Activated naive CD8-positive, alpha-beta T cell treated with anti-CD3 and anti-CD28 coated beads, Interleukin-2, amount 10 ng/mL, durations not matched to agents 7 days and 5 days (primary cell): ENCODE measurements at places on chromosomes 3 and 15. TPM values are rescaled to one million over a fixed set of nuclear protein-coding genes. Genes with fewer than 3 reads are reported as not detected.

Gene CTXN2
- not detected for total RNA-seq

Gene ITIH3
- not detected for total RNA-seq

Gene ARNT2
- total RNA-seq: not detected

Gene STT3B
- 131 TPM for total RNA-seq

Gene GNAT1
- not detected for total RNA-seq

- DNase-seq: no peak
These were observed 157.6 kb downstream of the NFKBIZ start for GRCh38 chr3:102006812-102007485.

GRCh38 chr3:150203273-150203672, 204.8 kb upstream of the TSC22D2 start:
- DNase-seq: no peak

GRCh38 chr3:78908236-78908635, 859.6 kb downstream of the ROBO1 start:
- DNase-seq: no peak

GRCh38 chr3:134608771-134609435, 41.9 kb downstream of the KY start:
- no peak for DNase-seq

- no peak for DNase-seq
These were observed 68.9 kb downstream of the NPTN start for GRCh38 chr15:73564255-73564654.

DNA sequence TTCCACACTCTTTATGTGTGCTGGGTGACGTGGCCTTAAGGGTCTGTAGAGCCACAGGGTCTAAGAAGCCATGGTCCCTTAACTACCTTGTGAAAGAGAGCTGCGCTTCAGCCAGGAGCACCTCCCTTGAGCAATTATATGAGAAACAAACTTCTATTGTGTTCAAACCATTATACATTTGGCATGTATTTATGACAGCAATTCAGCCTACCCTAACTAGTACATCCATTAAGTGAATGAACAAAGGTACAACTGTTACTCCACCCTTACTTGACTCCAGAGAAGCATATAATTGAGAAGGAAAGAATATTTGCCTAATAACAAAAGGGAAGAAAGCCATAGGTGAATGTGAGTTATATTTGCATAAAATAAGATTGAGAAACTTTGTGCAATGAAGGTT, 69.8 kb upstream of the BOC start:
- no peak for DNase-seq

- no peak for DNase-seq
These were observed 24.7 kb downstream of the SLC15A2 start for GRCh38 chr3:121918779-121919483.

DNA sequence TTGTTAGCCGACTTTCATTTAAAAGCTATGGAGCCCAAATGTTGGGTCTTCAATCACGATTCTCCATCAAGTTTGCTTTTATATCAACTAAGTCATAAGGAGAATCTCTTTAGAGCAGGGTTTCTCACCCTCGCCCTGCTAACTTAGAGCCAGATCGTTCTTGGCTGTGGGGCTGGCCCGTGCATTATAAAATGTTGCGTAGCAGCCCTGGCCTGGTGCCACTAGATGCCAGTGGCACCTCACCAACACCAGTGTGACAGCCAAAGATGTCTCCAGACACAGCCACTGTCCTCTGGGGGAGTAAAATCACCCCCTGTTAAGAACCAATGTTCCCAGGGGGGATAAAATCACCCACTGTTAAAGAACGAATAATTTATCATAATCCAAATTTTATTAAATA, 226.1 kb downstream of the OCA2 start:
- DNase-seq: no peak

GRCh38 chr3:157529751-157530150, 26.5 kb upstream of the VEPH1 start:
- DNase-seq: no peak

- no peak for DNase-seq
These were observed 46.2 kb downstream of the RGMA start for GRCh38 chr15:93042691-93043378.

GRCh38 chr3:114829783-114830182, 317.3 kb downstream of the ZBTB20 start:
- no peak for DNase-seq

- DNase-seq: no peak
These were observed 168.4 kb upstream of the BCL6 start for GRCh38 chr3:187913617-187914033.

- DNase-seq: no peak
These were observed 4.5 kb upstream of the ULK3 start for GRCh38 chr15:74847432-74847831.

- no peak for DNase-seq
These were observed 1.5 kb downstream of the ABHD5 start for GRCh38 chr3:43692085-43692855.

DNA sequence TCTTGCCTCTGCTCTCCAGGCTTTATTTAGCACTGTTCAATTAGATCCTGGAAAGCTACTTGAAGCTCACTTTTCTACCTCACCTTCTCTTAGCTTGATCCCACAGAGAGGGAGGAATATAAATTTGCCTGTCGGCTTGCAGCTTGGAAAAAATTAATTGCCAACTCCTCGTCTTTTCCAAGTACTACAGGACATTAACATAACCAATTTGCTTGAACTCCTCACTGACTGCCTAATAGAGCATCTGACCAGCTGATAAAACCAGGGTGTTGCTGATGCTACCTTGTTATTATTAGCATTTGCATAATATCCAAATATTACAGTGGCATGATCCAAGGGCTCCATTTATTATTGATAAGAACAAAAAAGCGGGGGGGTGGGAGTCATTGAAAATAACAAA, 561.8 kb downstream of the MCTP2 start:
- DNase-seq: no peak

DNA sequence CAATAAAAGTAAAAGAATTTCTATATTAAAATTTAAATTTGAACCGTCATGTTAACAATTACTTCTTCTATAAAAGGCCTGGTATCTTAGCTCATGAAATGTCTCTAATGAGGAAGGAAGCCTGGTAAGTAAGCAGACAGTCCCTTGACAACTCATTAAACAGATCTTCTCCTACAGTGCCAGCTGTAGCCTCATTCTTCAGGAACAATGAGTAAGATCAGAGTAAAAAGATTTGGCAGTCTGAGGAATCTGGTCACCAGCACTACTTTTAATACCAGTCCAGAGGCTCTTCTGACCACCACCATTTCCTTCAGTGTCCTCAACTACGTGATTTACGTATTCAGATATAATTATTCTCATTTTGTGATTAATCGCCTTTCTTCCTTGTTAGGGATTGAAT, 955.0 kb upstream of the ALCAM start:
- no peak for DNase-seq

- DNase-seq: no peak
These were observed 208.3 kb downstream of the THSD4 start for GRCh38 chr15:71323584-71323983.

DNA sequence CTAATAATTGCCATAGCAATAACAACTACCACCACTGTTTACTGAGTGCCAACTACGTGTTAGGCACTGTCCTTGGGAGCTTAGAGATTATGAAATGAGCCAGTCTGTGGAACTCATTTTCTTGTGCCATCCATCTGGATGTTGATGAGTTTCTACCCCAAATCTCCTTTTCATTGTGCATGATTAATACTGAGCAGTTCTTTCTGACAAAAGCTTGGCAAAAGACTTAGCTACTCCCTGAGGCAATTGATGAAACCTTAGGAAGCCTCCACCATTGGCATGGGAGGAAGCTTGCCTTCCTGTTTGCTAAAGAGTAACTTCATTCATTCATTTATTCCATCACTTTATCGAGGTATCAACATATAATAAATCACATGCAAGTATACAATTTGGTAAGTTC, 39.8 kb downstream of the PRICKLE2 start:
- DNase-seq: no peak

DNA sequence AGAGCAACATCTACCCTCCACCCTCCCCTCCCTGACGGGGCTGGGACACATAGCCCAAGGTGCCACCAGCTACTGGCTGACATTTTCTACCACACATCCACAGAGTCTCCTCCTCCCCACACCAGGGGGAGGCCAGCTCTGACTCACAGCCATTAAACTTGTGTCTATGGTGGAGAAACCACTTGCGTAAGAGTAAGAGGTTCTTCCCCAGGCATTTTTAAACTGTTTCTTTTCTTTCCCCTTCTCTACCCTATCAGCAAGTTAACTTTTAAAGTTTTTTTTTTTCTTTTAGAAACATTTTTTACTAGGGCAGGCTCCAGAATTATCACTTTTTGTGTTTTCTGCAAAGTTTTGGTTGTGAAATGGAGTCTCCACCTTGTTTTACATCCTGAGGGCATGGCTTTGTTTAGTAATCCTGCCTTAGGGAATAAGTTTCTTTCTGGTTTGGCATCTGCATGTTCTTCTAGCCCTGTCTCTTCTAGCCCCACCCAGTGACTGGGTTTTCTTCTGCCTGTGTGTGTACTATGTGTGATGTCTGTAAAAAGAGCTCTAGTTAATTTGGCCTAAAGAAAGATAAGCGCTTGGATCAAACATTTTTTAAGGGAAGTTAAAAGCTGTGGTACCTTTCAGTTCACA, 148.8 kb upstream of the GADL1 start:
- DNase-seq: no peak

DNA sequence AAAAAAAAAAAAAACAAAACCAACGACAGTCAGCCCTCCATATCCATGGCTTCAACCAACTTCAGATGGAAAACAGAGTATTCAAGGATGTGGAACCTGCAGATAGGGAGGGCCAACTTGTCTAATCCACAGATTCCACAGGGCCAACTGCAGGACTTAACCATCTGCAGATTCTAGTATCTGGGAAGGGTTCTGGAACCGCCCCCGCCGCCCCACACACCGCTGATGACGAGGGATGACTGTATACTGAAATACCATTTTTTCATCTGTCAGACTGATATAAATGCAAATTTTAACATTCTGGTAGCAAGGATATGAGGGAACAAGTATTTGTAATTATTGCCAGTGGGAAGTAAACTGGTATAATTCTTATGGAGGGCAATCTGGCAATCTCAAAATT, 29.5 kb downstream of the ADPGK start:
- no peak for DNase-seq

DNA sequence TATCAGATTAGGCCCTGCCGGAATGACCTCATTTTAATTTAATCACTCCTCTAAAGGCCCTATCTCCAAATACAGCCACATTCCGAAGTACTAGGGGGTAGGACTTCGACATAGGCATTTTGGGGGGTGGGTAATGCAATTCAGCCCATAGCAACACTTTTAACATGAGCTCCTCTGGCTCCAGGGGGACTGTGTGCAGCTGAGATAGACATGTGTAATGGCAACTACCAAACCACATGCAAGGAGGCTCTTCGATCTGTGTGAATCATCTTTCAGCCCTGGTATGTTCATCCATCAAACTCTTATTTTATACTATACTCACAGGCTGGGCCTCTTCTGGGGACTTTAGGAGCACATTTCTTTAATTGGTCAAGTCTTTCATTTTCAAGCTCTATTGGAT, 57.4 kb upstream of the PPARG start:
- DNase-seq: no peak

- DNase-seq: no peak
These were observed 247.4 kb downstream of the GABRG3 start for GRCh38 chr15:27218426-27218825.

DNA sequence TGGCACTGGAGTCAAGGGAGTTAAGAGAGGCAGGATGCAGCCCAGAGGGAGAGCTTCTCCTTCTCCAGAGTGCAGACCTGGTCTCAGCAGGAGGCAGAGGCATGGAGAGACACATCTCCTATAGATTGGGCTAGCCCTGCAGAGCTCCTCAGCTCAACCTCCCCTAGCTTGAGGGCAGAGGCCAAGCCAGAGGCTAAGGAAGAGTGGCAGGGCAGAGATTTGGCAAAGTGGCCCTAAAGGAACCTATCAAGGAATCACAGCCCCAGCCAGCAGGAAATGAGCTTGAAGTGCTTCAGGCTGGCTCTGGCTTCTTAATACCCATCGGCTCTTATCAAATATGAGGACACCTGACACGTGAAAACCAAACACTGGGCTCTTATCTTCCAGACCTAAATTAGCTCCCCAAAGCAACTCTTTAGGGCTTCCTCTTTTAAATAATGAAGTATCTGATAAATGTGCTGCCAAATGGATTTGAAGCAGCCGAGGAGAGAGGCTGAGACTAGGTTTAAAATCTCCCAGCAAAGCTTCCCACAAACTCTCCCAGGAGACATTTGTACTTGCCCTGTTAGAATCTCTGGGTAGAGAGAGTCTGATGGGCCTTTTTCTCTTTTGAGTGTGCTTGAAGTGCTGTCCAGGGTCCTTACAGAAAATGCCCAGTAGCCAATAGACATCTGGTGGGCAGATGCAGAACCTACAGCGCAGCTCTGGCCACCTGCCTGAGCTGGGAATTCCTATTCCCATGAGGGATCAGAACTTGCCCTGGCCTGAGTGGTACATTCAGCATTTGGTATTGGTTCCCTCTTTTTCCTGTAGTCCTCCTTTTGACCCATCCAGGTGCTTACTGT, 271.4 kb downstream of the CLSTN2 start:
- no peak for DNase-seq

- no peak for DNase-seq
These were observed 321.4 kb upstream of the GBE1 start for GRCh38 chr3:82082796-82083195.

DNA sequence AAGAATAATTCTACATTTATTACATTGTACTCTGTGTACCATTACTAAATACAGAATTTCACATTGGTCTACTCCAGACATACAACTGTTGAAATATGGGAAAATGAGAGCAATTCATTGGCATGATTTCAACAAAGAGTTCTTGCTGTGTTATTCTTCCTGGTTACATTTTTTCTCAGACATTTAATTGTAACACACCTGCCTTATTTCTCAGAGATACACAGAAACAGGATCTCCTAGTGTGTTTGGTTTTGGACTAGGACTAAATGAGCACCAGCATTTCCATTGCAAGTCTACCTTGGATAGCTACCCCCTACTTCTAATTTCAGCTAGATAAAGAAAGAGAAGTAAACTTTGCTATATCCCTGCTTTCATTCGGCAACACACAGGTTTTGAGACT, 274.3 kb upstream of the CNTN4 start:
- DNase-seq: no peak

DNA sequence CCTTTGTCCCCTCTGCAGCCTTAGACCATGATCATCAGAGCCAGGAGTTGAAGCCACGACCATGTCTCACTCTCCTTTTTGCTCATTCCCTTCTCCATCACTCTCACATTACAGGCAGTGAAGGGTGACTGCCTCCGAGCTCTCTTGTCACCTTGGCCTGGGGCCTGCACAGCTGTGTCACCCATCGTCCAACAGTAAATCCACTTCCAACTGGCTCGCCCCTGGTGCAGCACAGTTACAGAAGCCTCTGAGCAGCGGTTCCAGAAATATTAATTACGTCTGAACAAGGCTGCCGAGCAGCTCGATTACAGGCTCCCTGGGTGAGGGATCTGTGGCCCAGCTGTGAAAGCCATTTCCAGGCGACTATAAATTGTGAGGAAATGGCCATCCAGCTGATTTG, 528.2 kb downstream of the NR2F2 start:
- DNase-seq: no peak

- no peak for DNase-seq
These were observed 5.9 kb downstream of the STOML1 start for GRCh38 chr15:73986055-73986775.

GRCh38 chr15:43237842-43238470, 17.1 kb upstream of the EPB42 start:
- no peak for DNase-seq
